ENCODE measurements at places on chromosomes 6 and 20.

GRCh38 chr20:6966721-6967120 lies 199.2 kb downstream of the BMP2 start:
- DNase-seq = no peak

DNA sequence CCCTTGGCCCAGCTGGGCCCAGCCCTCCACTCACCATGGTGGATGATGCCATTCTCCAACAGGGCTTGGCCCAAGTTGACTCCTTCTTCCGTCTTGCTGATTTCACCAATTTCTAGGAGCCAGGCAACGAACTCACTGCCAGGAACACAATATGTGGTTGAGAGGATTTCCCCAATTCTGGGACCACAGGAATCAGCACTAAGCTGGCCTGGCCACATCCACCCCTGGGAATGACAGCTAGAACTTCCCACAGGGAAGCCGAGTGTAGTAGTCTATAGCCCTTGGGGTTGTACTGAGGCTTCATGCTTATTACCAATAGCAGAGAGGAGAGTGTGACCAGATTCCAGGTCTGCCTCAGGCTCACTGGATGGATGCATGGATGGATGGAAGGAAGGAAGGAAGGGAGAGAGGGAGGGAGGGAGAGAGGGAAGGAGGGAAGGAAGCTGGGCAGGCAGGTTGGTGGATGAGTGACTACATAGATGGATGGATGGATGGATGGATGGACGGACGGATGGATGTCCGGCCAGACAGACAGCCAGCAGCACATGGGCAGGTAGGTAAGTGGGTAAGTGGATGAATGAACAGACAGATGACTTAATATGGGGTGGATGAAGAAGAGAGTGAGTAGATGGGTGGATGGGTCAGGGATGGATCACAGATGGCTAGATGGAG lies 146.5 kb downstream of the PREX1 start:
- no peak for DNase-seq

DNA sequence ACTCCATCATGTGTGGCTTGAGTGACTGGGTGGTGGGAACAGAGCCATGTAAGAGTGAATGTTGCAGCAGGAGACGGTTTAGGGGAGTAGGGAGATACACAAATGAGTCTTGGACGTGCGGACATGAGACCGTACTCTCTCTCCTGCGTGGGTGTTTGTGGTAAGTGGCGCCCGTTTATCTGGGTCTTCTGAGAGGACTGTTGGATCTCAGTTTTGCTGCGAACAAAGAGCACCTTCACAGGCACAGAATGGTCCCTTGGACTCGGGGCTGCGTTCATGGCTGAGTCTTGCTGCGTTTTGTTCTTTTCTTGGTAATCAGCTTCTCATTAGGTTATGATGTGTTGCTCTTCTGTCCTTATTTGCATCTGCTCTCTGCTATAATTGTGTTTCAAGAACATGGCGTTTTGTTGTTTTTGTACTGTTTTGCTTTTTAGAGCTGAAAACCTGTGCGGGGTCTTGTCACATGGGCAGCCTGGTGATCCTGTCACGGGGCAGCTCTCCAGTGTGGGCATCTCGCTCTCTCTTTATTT lies 28.5 kb downstream of the STK35 start:
- no peak for DNase-seq

- no peak for DNase-seq
Observed at GRCh38 chr6:36329798-36330291, 6.8 kb downstream of the BNIP5 start.

GRCh38 chr20:9401371-9401770 lies 113.0 kb upstream of the LAMP5 start:
- DNase-seq = no peak

DNA sequence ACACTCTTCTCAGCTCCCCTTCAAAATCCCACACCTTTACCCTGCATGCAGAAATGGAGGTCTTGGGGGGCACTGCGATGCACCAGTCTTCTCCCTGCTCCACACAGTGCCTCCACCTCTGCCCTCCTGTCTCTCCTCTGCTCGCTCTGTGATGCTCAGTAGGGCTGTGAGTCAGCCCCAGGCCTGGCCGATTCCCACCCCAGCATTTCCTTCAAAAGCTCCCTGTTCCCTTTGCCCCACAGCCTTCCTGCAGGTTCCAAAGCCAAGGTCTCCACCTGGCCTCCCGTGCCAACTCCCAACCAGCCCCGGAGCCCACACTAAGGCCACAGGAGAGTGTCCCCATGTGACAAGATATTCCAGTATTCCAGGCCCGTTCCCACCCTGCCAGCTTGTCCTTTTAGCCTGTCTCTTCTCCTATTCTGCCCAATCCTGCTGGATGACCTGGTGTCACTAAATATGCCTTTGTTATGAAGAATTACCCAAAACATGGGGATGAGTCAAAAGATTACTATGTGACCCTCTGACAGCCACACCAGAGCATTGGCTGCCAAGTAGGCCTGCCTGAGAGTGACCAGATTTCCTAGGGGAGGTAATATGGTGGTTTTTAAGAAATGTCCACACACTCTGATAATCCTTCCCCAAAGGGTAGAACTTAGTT lies 118.9 kb upstream of the NXT1 start:
- no peak for DNase-seq

GRCh38 chr6:44021589-44022295 lies 105.5 kb downstream of the MRPL14 start:
- no peak for DNase-seq

GRCh38 chr6:16135066-16135465 lies 6.2 kb downstream of the MYLIP start:
- DNase-seq = no peak

DNA sequence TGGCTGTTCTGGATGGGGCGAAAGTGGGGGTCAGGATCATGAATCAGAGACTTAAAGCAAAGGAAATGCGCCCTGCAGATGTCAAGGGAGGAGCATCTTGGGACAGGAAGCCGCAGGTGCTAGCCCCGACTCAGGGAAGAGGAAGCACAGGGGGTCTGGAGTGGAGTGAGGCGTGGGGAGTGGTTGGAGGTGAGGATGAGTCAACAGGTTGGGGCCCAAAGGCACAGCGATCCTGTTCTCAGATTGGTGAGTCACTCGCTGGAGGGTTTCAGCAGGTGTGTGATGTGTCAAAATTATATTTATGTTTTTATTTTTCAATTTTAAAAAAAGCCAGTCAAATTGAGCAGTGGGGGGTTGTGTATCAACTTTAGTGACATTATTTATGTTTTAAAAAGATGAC lies 19.0 kb downstream of the PACSIN1 start:
- DNase-seq = no peak

GRCh38 chr20:37406010-37406998 lies 60.4 kb downstream of the SRC start:
- DNase-seq = no peak

DNA sequence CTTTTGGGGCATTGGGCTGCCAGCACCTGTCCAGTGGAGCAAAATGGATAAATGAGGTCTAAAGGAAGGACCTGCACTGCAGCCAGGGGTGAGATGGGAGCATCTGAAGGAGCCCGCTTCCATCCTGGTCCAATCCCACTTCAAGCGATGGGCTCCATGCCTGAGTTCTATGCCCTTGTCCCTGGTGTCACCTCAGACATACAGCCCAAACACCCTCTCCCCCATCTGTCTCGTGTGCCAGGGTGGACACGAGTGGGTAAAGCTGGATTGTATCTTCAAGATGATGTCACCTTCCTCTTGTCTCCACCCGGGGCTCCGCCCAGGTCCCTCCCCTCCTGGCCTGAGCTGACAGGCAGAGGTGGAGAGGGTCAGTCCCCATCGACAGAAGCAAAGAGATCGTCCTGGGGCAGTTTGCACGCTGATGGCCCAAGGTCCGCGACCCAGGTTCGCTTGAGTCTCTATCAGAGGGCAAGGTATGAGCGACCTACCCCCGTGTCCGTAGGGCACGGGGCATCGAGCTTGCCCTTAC lies 544 bp downstream of the SMIM29 start:
- DNase-seq = no peak

GRCh38 chr20:47501116-47501481 lies 588 bp upstream of the NCOA3 start:
- no peak for DNase-seq

DNA sequence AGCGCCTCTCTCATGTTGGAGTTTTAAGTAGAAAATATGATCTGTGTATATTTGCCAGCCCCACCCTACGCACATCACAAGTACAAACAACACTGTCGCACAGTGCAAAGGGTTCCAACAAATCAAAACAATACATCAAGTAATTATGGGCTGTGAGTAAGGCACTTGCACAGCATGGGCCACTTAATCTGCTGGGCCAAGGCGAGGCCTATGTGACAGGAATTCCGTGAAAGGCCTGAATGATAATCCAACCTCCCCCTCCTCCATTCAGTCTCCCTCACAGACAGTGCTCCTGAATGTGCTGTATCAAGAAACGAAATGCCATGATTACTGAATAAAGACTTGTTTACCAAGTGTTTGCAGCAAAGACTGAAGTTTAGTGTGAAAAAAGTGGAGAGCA lies 130.1 kb upstream of the SLC2A12 start:
- DNase-seq = no peak

DNA sequence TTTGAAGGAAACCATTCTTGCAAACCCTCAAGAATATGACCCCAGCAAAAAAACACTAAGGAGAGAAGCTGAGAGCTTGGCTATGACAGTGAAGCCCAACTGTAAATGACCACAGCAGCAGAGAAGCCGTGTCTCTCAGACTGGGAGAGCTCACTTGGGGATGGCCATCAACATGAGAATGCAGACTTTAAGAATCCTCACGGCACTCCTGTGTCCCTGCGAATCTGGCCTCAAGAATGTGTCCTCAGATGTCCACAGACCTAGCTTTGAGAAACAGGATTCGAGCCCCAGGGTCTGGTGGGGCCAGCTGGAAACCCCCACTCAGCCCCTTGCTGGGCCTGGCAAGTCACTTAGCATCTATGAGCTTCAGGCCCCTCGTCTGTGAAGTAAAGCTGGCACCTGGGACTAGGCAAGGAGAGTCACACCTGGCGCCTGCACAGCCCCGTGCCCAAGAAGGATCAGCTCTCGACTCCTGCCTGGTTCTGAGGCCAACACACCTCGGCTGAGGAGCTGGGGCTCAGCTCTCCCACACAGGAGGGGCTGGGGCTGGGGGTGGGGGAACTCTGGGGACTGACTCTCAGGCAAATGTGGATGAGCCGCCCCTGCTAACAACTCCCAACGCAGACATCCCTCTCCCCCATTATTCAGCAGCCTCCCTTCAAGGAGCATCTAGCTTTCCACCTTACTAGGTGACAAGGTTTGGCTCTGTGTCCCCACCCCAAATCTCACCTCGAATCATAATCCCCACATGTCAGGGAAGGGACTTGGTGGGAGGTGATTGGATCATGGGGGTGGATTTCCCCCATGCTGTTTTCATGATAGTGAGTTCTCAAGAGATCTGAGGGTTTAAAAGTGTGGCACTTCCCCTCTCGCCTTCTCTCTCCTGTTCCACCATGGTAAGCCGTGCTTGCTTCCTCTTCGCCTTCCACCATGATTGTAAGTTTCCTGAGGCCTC lies 97.7 kb downstream of the GRM4 start:
- DNase-seq = no peak

- DNase-seq = no peak
Observed at GRCh38 chr6:167644412-167645132, 182.1 kb upstream of the AFDN start.

- DNase-seq = no peak
Observed at GRCh38 chr20:25042531-25043498, 15.1 kb downstream of the ACSS1 start.

- no peak for DNase-seq
Observed at GRCh38 chr6:46290421-46291274, 119.9 kb upstream of the ENPP5 start.

- no peak for DNase-seq
Observed at GRCh38 chr20:7806831-7807230, 133.4 kb downstream of the HAO1 start.

- no peak for DNase-seq
Observed at GRCh38 chr6:40312213-40313015, 274.8 kb downstream of the LRFN2 start.

GRCh38 chr6:123042401-123042800 lies 46.4 kb downstream of the CLVS2 start:
- no peak for DNase-seq

DNA sequence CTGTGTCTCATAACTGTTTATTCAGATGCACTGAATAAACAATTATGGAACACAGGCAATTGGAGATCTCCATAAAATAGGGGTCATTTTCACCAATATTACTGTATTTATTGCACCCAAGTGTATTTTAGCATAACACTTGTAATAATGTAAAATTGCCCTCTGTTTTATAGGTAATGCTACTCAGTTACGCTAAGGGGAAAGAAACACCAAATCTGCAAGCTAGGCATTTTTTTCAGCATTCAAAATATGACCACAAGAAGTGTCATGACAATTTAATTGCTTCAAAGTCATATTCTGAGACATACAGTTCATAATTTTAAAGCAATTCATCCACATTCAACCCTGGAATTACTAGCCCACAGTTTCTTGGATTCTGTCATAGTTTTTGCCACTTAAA lies 643.2 kb upstream of the NOX3 start:
- DNase-seq = no peak

GRCh38 chr20:54366669-54367344 lies 108.6 kb upstream of the DOK5 start:
- no peak for DNase-seq

DNA sequence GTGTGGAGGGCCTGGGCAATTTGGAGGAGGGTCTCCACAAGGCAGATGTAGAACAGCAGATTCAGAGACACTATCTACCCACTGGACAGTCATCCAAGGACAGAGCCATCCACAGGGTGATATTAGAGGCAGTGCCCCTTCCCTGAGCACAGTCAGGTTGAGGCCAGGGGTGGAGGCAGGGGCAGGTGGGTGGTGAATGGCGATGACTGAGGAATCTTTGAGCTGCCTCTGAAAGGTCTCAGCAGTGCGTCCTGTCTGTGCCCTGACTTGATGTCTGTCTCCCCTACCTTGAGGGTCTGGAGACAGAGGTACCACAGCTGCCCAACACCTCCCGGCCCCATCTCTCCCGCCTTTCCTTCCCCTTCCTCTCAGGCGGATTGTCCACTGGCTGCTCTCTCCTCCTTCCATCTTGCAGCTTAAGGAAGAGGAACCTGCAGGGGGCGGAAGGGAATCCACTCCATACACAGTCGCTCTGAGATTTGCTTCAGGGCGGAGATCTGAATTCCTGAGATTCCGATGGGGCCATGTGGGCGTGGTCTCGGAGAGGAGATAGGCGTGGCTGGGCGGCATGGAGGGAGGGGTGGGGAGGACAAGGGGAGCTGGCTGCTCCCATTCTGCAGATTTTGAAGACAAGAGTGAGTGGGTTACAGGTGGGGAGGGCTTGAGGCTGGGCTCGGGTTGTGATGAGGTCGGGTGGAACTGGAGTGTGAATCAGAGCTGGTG lies 1.7 kb downstream of the MUCL3 start:
- peak; percentile 65 for DNase-seq

DNA sequence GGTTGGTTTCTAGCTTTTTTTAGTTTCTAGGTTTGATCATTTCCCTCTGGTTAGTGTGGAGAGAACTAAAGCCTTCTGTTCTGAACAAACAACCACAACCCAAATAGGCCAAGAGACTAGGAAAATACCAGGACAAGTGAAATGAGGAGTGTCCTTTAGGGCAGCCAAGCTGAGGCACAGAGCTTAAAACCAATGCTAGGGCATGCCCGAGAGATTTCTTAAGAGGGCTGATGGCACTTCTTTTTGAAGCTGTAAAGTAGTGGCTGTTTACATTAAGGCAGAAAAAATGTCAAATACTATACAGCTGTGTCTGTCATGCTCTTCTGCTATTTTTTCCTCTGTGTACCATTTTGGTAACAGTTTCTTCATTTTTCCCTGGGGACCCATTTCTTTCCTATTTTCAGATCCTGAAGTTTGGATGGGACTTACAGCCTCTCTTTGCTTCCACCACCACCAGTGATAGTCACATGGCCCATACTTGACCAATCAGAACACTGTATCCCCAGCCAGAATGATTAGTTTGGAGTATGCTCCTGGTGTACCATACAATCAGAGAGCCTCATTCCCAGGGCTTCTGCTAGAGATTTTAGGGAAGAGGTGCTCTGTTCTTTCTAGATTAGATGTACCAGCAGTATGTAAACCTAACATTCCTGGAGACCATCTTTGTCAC lies 154.4 kb downstream of the BMP2 start:
- no peak for DNase-seq
